ENCODE measurements at places on chromosomes 11 and 22.

DNA sequence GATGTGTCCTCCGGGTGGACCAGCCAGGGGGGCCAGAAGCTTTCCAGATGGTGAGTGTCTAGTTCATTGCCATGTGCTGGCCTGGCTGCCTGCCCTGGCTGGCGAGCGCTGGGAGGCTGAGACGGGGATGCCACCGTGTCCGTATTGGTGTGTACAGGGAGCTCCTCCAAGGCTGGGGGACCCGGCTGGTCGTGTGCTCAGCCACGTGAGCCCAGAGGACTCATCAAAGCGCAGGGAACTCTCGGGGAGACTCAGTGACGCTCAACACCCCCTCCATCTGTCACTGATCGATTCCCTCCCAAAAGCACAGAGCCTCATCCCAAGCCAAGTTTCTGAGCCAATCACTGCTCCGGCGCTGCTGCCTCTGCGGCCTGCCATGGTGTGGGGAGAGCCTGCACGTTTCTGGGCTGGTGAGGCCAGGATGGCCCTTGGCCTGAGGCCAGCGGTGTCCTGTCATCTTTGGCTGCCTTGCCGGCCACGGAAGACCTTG, 423.7 kb downstream of the SHANK2 start:
- DNase-seq: no peak

GRCh38 chr11:94669023-94669422, 99.1 kb upstream of the AMOTL1 start:
- DNase-seq: no peak

- peak; percentile 72 for DNase-seq
Measured at GRCh38 chr11:122138744-122139594, 23.0 kb upstream of the BLID start.

GRCh38 chr11:84806354-84806753, 820.8 kb downstream of the DLG2 start:
- DNase-seq: no peak

GRCh38 chr11:75583718-75584658, 21.9 kb downstream of the SERPINH1 start:
- no peak for DNase-seq

DNA sequence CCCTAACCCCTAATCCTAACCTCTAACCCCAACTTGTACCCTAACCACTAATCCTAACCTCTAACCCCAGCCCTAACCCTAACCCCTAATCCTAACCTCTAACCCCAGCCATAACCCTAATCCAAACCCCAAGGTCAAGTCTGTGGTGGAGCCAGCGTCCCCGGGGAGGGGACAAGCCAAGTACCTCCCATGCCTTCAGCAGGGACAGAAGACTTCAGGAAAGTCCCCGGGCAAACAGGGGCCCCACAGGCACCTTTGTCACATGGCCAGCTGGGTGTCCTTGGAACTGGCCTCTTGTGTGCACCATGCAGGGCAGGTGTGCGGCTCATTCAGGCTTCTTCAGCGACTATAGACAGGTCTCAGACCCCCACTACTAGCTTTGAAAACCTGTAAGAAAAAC, 555.8 kb downstream of the BRD1 start:
- DNase-seq: no peak

DNA sequence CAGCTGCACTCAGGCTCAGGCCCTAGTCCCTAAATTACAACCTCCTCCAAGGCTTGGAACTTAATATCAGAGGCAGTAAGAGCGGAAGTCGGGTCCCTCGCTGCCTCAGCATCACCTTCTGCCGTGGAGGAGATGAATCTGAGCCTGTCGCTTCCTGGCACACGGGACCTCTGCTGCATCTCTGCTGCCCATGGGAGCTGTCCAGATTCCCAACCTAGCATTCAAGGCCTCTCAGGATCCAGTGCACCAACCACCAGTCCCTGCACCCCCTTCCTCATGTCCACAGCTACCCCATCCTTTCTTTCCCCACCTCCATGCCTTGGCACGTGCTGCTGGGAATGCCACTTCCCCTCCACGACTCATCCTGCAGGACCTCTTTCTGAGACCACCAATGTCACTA, 2.5 kb upstream of the PTGDR2 start:
- DNase-seq: no peak

DNA sequence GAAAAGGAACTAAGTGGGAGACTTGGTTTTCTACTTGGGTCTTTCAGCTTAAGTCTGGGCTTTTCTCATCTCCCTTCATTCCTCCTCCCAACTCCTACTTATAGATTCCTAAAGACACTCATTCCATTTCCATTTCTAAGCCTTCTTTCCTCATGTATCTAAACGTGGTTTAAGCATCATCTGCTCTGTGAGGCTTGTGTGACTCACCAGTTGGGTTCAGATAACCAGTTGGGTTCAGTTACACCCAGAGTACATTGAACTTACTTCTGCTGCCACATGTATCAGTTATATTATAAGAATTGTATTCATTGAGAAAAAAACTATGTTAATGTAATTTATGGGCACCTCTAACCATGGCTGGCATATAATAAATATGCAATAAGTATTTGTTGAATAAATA, 831.2 kb upstream of the CCDC90B start:
- peak; percentile 31 for DNase-seq

- DNase-seq: no peak
Measured at GRCh38 chr11:64020976-64021756, 14.6 kb upstream of the FLRT1 start.

DNA sequence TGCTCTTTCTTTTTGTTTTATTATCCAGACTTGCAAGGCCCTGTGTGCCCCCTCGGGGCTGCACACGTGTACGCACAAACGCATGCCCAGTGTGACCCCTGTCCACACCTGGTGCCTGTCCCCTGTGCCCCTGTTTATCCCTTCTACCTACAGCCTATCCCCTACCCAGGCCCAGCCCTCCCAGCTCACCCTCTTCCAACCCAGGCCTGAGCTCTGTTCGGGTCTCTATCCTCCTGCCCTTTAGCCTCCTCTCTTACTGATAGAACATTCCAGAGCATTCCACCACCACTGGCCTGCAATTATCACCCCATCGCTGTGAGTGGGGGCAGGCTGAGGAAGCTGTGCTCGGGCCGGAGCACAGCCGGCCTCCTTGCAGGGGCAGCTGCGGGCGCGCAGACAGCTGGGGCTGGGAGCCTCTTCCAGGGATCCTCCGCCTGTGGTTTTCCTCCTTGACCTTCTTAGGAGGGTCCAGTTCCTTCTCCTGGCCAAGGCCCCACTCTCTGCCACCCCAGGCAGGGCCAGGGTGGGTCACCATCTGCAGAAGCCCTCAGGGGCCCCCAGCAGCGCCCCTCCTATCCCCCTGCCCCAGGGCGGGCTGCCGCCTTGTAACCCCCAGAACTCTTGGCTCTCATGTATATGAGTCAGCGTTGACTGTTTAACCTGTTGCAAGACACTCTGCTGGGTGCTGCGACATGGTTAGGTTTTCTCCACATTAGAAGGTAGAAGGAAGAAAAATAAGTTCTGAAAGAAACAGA, 41.8 kb upstream of the KCNQ1OT1 start:
- DNase-seq: peak; percentile 79

DNA sequence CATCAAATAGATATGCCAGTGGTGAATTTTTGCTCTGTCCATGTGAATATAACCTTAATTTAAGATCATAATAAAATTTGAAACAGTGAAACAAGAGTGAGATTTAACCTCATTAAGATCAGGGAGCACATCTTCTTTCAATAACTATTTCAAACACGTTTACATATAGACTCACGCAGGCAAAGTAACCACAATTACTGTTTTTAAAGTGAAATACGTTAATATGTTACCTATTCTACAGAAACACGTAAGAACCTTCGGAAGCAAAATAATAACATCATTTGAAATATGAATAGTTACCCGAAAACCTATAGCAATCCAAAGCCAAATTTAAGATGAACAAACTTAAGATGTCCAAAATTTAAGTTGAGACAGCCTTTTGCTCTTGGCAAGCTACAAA, 136.2 kb upstream of the ZC3H12C start:
- no peak for DNase-seq

- no peak for DNase-seq
Measured at GRCh38 chr11:19316434-19316833, 75.7 kb upstream of the E2F8 start.
